ENCODE measurements at places on chromosomes 2 and 18. TPM values are rescaled to one million over a fixed set of nuclear protein-coding genes. Genes with fewer than 3 reads are reported as not detected.

The EPB41L3 gene
- total RNA-seq, result 59.9 TPM

DNA sequence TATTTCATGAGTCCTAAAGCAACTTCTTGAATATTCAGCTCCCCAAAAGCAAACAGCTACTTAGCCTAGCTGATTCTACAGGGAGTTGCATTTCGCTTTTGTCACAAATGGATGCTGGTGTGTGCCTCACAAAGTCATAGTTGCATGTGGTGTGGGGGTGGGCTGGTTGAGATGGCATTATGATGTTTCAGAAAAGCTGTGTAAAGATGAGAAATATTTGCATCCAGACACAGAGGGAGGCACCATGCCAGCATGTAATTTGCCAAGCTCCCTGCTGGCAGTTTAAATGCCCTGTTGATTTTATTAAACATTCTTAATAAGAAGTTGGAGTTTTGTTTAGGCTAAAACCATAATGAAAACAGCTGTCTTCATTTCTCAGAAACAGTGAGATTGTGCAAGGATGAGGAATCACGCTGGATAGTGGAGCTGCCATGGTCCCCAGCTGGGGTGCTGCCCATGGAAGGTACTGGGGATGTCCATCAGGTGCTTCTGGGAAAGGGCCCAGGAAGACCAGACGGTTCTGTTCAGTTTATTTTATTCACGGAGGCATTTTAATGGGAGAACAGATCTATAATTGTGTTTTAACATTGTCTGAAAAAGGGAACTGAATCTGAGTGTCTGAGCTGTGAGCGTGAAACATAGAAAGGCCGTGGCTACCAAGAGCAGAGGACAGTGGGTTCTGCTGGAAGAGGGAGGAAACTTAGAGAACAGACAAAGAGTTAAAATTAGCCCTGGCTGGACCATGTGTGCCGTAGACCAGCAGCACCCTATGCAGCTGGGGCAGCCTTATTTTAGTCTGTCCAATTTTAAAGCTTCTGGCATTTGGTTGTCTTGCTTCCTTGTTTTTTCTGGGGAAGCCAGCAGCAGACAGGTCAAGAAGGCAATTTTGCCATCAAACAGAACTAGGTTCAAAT, 177.1 kb downstream of the FAM210A start:
- no peaks in the 10 kb centered on the region for H3K36me3 ChIP-seq
- H3K27ac ChIP-seq, result peak overlapping the region; percentile 11
- no peak overlapping the region for H3K4me3 ChIP-seq
- no peak for DNase-seq
- peaks cover 10% of the 10 kb centered on the region for H3K27me3 ChIP-seq
- H3K4me1 ChIP-seq, result peaks cover 15% of the 10 kb centered on the region

The STPG4 gene
- total RNA-seq, result not detected

The GMPPA gene
- total RNA-seq, result 34.5 TPM

DNA sequence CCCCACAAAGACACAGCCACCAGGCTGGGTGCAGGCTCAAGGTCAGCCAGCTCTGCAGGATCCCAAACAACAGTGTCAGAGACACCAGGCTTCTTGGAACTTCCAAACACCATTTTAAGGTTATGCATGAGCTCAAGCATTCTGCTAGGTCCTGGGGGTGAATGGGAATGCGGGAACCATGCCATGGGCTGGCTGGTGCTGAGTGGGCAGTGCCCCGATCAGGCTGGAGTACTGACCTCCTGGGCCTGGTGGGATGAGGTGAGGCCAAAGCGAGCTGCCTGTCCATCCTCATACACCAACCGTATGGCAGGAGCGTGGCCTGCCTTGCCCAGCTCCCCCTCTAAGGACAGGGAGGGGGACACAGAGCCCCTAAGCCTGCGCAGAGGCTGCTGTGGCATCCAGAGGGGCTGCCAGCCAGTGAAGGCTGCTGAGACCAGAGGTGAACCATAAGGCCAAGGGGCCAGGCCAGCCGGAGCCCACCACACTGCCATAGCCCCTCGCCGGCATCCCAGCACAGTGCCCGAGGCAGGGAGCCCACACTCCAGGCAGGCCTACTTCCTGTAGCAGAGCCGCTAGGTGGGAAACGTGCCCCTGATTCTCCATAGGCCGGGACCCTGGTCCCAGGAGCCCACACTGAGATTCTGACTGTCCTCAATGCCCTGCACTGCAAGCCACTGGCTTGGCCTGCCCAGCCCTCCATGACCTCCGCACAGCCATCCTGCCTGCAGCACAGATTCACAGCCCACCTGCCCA, 135.0 kb downstream of the HDAC4 start:
- DNase-seq, result no peak
- H3K4me3 ChIP-seq, result no peak overlapping the region
- peaks cover 45% of the 10 kb centered on the region for H3K4me1 ChIP-seq
- H3K36me3 ChIP-seq, result no peaks in the 10 kb centered on the region

DNA sequence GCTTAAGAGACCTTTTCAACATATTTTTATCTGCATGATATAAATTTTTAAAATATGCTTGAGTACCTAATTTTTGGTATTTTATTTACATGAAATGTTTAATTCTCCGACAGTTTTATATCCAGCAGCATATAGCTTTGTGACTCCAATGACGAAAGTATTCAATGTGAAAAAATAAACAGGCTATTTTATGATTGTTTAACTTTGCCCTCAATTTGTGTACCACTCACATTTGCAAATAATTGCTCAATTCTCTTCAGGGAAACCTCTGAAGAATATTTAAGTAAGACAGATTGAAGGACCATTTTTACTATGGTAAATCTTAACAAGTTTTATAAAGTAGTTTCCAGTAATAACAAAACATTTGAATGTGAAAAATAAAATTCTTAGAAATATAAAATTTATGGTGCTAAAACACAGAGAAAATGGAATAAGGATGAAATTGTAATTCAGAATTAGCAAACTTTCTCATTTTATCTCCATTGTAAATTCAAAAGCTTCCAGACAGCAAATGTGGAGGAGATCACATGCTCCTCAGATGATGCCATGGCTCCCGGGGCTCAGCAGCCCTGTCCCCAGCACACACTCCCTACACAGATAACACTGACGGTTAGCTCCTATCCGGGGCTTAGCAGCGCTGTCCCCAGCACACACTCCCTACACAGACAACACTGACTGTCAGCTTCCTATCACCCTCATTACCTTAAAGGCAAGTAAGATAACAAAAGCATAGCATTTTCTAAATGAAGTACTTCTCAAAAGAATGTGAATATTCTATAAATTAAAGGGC, 39.7 kb downstream of the SH3YL1 start:
- H3K4me3 ChIP-seq, result no peak overlapping the region
- DNase-seq, result no peak
- no peaks in the 10 kb centered on the region for H3K27me3 ChIP-seq
- no peaks in the 10 kb centered on the region for H3K4me1 ChIP-seq

DNA sequence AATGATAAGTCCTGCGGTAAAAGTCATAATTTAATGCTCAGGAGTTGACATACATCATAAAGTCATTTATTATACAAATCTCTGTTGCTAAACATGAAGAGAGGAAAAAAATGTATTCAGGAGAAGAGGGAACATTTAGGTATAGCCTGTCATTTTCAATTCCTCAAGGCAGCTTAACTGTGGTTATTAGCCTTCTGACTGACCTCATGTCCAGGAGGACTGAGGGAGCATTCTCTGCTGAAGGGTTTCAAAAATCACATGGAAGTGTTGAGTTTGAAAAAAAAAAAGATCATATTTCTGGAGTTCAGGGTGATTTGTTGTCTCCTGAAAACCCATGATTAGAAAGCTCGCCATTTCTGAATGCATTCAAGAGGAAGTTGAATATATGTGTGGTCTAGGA, 1371.1 kb upstream of the LRRTM1 start:
- H3K4me3 ChIP-seq, result no peak overlapping the region
- no peaks in the 10 kb centered on the region for H3K36me3 ChIP-seq
- H3K27me3 ChIP-seq, result peaks cover 3% of the 10 kb centered on the region
- H3K27ac ChIP-seq, result no peak overlapping the region
- DNase-seq, result no peak
- no peaks in the 10 kb centered on the region for H3K4me1 ChIP-seq

The SCN1A gene
- 0.66 TPM for total RNA-seq

GRCh38 chr2:208792766-208793165, 386.2 kb downstream of the PTH2R start:
- DNase-seq, result no peak
- no peak overlapping the region for H3K4me3 ChIP-seq
- H3K27ac ChIP-seq, result no peak overlapping the region
- H3K27me3 ChIP-seq, result no peaks in the 10 kb centered on the region

DNA sequence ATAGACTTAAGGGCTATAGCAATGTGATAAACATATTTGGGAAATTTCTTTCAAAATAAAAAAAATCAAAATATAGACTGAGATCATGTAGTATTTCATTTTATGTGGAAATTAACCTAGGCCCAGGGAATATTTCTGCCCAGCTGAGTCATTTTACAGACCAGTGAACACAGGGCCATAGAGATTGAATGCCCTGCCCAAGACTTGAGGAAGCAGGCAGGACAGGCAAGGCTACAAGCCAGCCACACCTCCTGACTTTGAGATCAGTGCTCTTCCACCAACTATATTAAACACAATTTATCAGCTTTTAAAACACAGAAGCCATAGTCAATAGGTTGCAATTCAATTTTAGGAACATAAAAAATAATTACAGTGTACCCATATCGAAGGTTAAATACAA, 12.9 kb downstream of the CCDC148 start:
- no peak overlapping the region for H3K27ac ChIP-seq
- H3K27me3 ChIP-seq, result no peaks in the 10 kb centered on the region
- no peak overlapping the region for H3K4me3 ChIP-seq
- H3K4me1 ChIP-seq, result no peaks in the 10 kb centered on the region

GRCh38 chr18:36307513-36307912, 10.0 kb downstream of the FHOD3 start:
- peaks cover 27% of the 10 kb centered on the region for H3K4me1 ChIP-seq
- DNase-seq, result no peak
- H3K27me3 ChIP-seq, result peaks cover 8% of the 10 kb centered on the region
- H3K36me3 ChIP-seq, result no peaks in the 10 kb centered on the region
- no peak overlapping the region for H3K4me3 ChIP-seq
